Stimulated activated naive CD4-positive, alpha-beta T cell treated with Interleukin-2 at 50 U/mL for 16 hours (primary cell): ENCODE measurements at places on chromosomes 3 and 15.

DNA sequence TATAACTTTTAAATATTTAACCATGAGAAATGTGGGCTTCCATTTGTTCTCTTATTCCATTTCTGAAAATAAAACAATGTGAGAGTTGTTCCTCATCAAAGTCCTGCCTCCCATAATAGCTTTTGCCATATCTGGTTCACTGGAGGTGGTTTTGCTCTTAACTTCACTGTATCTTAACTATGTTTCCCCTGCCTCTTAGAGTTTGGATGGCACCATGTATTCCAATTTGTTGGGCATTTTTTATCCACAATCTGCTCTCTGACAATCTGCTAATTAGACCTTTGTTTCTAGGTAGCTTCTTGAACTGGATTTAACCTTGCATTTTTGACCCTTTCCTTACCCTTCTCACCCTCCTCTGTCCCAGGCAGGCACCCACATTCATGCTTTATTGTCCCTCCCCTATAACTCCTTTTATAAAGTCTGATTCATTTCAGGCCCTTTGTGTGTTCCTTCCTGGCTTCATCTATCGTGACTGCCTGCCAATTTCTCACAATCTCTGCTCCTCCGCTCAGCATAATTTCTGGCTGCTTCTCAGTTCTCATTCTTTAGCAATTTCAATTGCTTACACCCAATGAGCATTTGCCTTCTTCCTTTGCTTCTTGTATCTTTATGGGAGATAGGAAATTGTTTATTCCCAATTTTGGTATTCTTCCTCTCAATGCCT lies 144.2 kb upstream of the ARHGEF26 start:
- DNase-seq, result no peak

GRCh38 chr3:183619624-183620251 lies 15.7 kb upstream of the KLHL24 start:
- no peak for DNase-seq

- DNase-seq, result no peak
These were observed 43.0 kb downstream of the GASK1A start for GRCh38 chr3:43022121-43022520.

DNA sequence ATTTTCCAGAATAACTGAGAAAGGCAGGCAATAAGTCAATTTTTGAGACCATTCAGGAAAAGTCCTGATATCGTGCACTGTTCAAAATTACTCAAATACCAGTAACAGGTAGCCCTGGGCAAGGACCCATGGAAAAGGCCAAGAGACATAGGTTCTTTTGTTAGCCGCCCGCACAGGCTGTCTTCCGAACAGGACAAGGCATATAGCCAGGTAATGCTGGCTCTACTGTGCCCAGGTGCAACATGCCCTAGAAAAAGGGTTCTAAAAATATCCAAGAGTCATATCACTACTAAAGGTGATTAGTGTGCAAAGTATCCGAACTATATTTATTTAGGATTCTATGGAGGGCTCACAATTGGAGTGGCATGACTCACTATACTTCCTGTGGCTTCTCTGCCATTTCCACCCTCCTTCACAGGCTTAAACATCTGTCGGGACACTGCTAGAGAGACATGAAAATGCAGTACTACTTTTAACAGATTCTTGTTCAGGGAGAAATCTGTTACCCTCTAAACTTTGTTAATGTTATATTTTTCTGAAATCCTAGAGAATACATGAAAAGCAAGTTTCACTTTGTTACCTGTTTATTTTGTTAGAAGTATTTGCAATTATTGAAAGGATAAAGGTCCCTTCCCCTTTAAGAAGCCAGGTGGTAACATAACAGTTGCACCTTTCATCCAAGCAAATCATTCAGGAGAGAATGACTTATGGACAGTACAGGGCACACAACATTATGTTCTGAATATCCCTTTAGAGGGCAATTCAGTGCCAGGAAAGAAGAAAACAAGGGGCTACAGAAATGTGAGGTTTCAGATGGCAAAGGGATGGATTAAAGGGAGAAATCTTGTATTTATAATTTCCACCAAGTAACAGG lies 293.3 kb upstream of the THBS1 start:
- no peak for DNase-seq

GRCh38 chr15:39579487-39580116 lies 1.3 kb upstream of the THBS1 start:
- no peak for DNase-seq

DNA sequence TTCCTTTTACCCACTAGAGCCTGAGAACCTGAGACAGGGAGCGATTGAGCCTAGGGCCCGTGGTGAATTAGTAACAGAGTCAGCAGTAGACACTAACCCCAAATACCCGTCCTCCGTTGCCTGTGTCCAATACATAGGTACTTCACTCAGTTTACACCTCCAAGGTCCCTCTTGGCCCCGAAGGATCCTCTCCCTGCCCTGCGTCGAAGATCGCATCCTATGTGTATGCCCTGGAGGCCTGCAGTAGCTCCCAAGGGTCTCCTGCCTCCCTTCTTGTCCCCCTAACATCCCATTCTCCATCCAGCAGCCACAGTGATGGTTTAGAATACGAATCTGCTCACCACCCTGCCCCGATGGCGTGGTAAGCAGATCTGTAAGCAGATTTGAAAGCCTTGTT lies 67.0 kb downstream of the ISG20 start:
- DNase-seq, result no peak

DNA sequence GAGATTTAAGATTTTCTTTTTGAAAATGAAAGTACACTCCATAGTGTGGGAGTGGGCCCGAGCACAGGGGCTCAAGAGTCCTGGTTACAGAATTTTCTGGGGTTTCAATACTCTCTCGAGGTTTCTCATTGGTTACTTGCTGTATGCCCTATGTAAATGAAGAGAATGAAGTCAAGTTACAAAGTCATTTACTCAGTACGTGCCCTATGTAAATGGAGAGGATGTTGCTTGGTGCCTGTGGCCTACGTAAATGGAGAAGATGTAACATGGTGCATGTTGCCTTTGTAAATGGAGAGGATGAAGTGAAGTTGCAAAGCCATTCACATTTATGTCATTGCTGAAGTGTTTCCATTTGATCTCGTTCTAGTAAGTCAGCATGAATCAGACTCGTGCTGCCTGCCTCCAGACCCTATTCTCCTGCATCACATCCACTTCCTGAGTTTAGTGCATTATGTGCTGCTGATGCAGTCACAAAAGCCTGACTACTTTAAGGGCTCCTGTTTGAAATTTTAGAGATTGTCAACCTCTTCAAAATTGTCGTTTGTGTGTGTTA lies 302.0 kb downstream of the ZBBX start:
- no peak for DNase-seq

DNA sequence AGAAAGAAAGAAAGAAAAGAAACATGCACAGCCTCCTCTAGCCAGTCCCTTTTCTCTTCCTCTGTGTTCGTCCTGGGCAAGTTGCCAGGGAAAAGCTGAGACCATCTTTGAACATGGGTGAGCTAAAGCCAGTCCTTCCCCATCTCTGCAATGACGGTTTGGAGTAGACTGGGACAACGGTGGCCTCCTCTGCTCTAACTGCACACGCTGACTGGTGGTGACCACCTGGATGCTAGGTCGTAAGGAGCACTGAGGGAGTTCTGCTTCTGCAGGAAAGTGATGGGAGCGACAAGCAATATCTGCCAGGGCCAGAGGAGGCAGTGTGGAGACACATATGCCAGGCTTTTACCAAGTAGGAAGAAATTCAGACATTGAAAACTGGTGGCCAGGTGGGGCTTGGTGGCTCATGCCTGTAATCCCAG lies 111.7 kb downstream of the NUP210 start:
- DNase-seq, result no peak

GRCh38 chr3:194040516-194041273 lies 95.3 kb upstream of the HES1 start:
- DNase-seq, result no peak

DNA sequence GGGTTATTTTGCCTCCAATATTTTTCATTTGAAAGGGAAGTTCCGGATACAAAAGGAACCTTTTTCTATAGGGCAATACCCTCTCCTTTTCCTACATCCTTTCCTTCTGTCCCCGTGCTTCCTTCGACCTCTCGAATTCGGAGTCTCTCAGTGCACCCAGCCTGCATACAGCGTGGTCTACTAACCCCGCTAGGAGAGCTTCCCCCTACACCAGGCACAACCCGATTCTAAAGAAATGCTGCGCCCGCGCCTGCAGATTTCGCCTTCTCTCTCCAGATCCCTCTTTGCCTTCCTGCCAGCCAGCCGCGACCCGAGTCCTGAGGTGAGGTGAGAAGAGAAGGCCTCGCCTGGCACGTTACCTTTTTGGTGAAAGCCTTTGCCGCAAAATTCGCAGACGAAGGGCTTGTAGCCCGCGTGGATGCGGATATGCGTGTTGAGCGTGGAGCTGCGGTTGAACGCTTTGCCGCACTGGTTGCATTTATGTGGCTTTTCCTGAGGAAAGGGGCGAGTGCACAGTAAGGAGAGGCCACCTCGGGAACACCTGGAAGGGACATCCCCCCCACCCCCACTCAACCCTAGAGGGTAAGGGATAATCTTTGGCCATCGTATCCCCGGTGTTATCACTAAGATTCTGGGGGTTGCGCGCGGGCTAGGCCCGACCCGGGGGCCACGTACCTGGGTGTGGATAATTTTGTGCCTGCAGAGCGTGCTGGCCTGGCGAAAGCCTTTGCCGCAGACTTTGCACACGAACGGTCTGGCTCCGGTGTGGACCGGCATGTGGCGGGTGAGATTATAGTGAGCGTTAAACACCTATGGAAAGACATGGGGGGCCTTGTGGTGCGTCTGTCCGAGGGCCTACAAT lies 2.3 kb downstream of the FEZF2 start:
- DNase-seq, result no peak

DNA sequence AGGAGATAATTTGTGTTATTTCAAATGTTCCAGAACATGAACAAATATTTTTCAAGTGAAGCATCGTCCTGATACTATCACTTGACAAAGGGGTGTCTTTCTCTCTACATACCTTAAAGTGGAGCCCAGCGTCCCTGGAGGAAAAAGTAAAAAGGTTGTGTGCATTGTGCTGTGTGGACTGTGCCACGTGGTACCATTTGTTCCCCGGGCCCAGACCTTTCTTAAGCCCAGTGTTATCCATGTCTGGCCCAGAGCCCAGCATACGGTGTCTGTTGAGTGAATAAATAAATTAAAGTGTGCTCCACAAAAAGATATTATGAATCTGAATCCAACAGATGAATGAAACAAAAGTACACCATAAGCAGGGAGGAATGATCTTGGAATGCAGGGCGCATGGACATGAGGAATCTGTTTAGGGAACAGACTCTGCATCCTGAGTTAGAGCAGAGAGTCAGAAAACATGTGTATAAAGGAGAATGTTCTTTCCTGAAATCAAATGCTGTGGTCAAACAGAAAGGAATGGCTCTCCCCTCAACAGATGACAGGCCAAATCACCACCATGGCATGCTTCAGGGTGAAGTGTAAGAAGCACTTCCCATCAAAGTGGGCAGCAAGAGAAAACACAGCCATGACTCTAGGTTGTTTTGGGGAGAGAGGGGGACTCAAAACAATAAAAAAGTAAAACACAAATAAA lies 8.1 kb upstream of the PRSS50 start:
- DNase-seq, result no peak

DNA sequence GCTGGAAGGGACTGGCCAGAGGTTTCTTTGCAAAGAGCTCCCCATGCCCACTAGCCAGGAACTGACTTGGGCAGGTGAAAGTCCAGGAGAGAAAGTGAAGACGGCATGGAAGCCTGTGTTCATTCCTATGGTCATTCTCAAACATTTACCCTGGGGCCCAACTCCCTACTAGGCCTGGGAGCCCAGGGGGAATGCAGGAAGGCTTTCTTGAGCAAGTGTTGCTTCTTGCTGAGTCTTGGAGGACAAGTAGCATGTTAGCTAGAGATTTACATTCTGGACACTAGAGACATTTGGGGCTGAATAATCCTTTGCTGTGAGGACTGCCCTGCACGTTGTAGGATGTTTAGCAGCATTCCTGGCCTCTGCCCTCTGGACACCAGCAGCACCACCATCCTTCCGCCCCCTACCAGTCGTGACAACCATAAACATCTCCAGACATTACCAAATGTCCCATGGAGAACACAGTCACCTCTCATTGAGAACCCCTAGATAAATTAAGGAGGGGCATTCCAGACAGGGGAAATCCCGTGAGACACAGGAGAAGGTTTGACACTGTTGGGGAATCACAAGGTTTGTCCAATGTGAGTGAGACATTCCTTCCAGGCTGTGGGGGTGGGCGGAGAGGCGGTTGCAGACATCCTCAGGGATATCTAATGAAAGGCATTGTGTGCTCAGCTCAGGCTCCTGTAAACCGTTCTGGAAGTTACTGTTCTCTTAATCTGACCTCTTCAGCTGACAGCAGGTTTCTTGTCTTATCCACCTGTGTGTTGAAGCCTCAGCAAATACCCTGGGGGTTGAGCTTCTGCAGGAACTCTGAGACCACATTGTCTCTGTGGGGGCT lies 236.2 kb downstream of the TLE3 start:
- no peak for DNase-seq
